ENCODE measurements at places on chromosomes 1 and 21.

DNA sequence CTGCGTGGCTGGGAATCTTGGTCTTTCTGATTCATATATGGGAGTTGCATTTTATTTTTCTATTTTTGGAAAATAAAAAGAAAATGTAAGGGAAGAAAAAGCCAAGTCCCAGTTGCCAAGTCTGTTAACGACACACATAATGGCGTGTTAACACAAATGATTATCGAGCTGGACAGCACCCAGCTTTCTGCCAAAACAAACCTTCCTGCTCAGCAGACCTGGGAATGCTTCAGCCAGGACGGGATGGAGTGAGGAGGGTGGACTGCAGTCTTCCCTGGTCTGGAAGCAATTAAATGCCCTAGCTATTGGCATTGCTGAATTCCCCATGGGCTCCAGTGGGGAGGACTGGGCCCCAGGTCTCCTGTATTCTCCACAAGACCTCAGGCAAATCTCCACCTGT is 184.2 kb upstream of the USP24 start:
- no peak for DNase-seq

DNA sequence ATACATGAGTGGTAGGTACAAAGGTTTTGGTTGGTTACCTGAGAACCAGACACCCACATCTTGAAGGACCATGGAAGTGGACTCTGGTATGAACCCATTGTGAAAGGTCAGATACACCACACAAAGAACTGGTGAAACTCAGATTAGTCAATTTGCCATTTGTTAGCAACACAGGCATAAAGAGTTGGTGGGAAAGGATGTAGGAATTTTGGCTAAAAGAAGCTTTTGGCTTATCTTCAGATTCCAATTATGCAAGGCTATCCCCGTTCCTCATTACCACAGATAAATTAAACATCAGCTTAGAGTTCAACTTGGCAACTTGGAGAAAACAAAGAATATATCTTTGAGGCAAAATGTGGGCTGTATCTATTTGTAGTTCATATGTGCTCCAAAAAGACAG is 87.0 kb upstream of the IRF2BP2 start:
- no peak for DNase-seq

DNA sequence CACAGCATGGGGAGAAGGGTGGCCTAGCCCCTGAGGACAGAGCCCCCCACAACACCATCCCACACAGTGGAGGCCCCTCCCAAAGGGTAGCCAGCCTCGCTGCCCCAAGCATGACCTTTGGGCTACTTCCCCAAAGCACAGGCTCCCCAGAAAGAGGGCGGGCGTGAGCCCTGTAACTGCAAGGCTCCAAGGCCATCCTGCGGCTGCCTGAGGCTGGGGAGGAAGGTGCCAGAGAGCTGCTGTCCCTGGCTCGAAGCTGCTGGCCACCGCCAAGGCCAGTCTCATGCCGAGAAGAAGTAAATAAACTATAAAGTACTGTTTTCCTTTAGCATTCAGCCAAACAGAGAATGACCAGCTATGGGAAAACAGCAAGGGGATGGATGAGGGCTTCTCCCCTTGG is 27.5 kb downstream of the UBASH3A start:
- DNase-seq, result no peak

GRCh38 chr1:2135441-2135841 is 59.1 kb downstream of the FAAP20 start:
- DNase-seq, result no peak

GRCh38 chr1:14259191-14259757 is 339.2 kb upstream of the KAZN start:
- DNase-seq, result no peak

GRCh38 chr1:230359992-230360668 is 66.0 kb downstream of the PGBD5 start:
- no peak for DNase-seq

GRCh38 chr1:15983275-15983674 is 7.4 kb upstream of the ZBTB17 start:
- no peak for DNase-seq

- no peak for DNase-seq
Measured at GRCh38 chr1:49465486-49466185, 558.1 kb downstream of the AGBL4 start.

GRCh38 chr21:16588433-16588860 is 858.7 kb downstream of the USP25 start:
- no peak for DNase-seq

Data from suppressor macrophage treated with lipopolysaccharide for 4 hours (primary cell).